ENCODE measurements at places on chromosomes 5 and 9. TPM values are rescaled to one million over a fixed set of nuclear protein-coding genes. Genes with fewer than 3 reads are reported as not detected.

GNAQ gene
- 57.7 TPM for total RNA-seq

FLT4 gene
- total RNA-seq: 0.95 TPM

GIN1 gene
- 10.5 TPM for total RNA-seq

STC2 gene
- total RNA-seq: 10.5 TPM

FIBCD1 gene
- not detected for total RNA-seq

TYRP1 gene
- total RNA-seq: not detected

RASGEF1C gene
- not detected for total RNA-seq

WDR31 gene
- total RNA-seq: 1.5 TPM
